ENCODE measurements at places on chromosomes 7 and 10.

GRCh38 chr7:96713037-96713436 is 3.4 kb upstream of the SEM1 start:
- no peak for DNase-seq

GRCh38 chr7:76294344-76295024 is 8.0 kb upstream of the HSPB1 start:
- peak; percentile 98 for DNase-seq

DNA sequence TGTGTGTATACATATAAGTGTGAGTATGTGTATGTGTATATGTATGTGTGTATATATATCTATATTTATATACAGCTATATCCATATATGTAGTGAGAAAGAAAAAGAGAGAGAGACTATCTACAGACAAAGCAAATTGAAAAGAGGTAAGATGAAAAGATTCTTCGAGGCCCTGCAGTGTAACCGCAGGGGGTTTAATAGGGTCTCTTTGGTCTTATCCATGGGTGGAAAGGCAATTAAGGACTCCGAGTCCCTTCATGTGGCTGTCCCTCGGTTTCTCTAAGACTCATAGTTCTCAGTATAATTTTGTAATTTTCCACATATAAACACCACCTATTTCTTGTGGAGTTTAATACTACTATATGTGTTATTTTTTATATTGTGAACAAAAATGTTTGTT is 50.6 kb upstream of the JAZF1 start:
- DNase-seq: no peak

DNA sequence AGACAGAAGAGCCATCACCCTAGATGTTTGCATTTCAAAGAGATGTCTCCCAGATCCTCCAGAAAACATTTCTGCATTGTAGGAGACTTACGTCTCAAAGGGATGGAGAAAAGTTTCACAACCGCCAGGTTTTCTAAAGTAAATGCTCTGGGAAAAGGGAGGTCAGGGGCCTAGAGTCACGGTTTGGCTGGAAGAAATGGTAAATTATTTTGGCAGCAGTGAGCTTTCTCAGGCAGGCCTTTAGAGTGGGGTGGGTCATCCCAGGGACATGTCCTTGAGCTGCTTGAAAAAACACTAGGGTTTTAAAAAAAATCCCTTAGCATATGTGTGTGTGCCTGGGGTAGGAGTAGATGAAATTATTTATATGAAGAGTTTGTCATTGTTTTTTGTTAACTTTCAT is 728.8 kb downstream of the TYW1 start:
- DNase-seq: no peak

GRCh38 chr7:36597090-36597773 is 127.1 kb downstream of the AOAH start:
- no peak for DNase-seq

DNA sequence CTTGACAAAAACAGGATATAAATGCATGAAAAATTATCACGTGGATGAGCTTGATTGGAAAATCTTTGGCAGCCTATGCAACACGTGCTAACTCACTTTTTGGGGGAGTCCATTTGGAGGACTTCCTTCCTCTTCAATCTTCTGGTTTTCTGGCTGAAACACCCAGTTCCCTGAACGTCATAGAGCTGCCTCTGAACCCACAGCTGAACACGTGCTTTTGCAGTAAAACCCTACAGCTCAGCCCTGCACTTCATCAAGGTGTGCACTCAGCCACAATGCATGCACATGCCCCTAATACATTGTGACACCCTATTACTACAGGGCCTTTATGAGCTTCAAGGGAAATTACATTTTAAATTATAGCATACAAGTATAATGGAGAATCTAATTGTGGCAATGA is 808.7 kb upstream of the AUTS2 start:
- DNase-seq: peak; percentile 76

DNA sequence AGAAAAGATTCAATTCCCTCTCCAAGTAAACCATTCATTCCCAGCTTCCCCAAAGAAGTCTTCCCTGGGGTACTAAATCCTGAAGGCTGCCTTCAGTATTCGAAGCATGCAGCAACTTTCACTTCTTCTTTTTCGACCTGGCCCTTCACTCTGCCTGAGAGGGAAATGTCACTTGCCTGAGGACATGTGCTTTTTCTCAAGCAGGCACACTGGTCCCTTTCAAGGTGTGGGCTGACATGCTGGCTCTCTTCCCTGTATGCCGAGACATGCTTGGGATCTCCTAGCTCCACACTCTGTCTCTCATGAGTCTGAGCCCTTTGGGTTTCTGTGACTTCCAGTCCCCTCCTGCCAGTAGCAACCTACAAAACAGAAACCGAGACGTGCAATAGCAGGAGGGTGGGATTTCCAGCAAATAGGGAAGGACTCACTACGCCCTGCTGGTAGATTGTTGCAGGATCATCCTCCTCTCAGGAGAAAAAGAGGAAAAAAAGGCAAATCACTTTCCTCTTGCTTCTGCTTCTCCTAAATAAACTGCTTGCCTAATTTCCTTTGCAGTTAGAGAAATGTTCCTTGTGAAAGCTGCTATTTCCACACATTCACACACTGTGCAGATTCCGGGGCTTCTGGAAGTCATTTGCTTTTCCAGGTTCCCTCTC is 33.5 kb downstream of the FIGNL1 start:
- no peak for DNase-seq

- DNase-seq: peak; percentile 6
Observed at GRCh38 chr10:131310142-131310541, 1.4 kb downstream of the TCERG1L start.

GRCh38 chr10:80284522-80284921 is 4.9 kb downstream of the MAT1A start:
- no peak for DNase-seq

DNA sequence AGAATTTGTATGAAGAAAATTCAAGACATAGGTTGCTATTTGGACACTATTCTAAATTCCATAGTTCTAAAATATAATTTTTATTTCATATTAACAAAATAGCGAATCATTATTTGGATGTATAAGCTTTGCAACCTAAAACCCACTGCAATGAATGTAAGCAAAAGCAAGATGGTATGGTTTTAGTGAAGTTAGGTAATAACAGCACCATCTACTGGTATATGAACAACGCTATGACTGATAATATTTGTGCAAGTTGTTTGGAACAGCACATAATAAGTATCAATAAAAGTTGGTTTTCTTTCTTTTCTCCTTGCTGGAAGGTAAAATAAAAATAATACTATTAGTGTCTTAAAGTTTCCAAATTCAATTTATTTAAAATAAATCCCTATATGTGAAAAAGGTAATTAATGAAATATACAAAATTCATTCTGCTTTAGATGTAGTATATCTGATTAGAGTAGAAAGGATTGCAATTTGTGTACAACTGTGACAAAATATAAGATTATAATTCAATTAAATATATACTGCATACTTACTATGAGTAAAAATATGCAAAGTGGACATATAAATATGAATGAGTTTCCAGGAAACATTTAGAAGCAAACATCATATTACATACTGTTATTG is 79.0 kb upstream of the LSM8 start:
- DNase-seq: peak; percentile 45

DNA sequence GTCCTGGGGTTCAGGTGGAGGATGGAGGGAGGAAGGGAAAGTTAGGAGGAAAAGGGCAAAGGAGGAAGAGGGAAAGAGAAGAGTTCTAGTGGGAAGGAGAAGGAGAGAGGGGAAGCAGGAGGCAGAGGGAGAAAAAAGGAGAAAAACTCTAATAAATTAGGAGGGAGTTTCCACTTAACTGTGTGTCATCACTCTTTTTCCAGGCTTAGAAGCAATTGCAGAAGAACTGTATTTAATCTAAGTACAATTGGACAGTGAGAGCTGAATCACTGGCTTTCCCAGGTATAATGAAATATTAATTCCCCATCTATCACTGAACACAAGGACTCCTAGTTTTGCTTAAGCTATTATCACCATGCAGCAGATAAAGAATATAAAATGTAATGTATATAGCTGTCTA is 76.8 kb downstream of the CREB3L2 start:
- DNase-seq: no peak

DNA sequence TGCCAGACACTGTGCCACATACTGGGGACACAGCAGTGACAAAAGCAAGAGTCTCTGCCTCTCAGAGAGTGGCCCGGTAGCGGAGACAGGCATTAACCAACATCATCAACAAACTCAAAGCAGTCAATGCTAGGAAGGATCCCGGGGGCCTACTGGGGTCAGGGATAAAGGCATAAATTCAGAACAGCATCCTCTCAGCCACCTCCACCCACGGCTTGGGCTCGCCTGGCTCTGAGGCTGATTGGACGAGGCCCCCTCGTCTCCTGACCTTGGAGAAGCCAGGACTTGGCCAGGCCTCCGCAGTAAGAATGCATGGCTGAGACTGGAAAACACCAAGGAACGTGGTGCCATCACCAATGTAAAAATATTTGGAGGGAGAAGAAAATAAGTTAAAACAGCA is 102.1 kb downstream of the ARHGAP22 start:
- no peak for DNase-seq

DNA sequence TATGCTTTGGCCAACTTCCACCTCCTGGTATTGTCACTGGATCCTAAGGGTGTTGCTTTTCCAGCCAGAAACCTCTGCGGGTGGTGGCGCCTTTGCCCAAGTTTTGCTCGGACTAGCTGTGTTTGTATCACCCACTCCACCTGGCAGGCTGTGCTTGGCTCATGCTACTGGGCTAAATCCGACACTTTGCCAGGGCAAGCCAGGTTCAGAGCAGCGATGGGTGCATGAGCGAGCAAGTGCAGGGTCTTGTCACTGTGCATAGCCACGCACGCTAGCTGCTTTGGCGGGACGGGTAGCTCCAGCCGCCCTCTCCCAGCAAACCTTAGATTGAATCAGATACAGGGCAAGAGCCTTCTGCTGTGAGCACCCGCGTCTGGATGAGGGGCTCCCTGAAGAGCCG is 737.5 kb downstream of the PCDH15 start:
- DNase-seq: peak; percentile 67

GRCh38 chr10:92541583-92541982 is 32.3 kb downstream of the IDE start:
- no peak for DNase-seq

- no peak for DNase-seq
Observed at GRCh38 chr10:44982496-44982895, 3.9 kb upstream of the DEPP1 start.

- peak; percentile 95 for DNase-seq
Observed at GRCh38 chr7:27073076-27073475, 22.7 kb downstream of the HOXA1 start.

DNA sequence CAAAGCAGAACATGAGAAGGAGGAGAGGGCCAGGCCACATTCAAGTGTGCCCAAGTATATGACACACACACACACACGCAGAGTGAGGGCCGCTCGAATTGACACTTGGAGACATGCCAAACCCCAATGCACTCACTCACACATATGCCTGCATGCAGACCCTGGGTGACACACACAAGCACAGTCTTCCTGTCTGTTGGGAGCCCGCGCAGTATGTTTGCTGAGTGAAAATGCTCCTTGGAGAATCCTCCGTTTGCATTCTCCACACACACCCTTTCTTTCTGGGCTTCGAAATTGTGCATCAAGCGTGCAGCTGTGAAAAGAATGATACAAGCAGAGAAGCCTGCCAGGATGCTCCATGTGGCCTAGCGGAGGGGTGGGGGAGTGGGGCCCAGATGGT is 120.9 kb downstream of the PLXNA4 start:
- DNase-seq: no peak

- no peak for DNase-seq
Observed at GRCh38 chr7:18906901-18907300, 210.5 kb downstream of the TWIST1 start.

DNA sequence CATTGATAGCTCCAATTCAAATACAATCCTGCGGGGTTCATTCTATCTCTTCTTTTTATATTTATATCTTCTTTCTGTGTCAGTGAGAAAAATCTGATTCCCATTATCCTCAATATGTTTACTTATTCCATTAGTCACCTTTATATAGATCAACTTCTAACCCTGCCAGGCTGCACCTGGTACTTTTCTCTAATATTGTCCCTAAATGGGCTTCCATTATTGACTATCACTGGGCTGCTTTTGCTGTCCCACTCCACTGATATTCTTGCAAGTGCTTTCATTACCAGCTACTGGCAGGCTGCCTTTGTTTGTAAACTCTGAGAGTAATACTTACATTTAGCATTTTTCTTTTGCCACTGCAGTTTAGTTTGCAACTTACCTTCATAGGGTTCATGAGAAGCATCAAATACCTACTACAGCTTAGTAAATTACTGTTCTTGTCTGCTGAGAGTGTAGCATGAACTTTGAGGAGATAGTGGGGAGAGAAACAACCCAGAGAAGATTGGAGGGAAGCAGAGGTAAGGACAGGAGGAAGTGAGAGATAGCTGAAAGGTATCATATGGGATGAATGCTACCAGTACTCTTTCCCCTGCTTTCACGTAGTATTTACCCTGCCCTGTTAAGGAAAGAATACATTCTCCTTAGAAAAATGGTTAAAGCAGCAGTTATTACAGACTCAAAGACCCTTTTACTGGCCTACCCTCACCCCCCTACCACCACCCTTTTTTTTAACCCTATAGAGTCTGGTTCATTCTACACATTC is 119.1 kb downstream of the PHTF2 start:
- DNase-seq: peak; percentile 87

- no peak for DNase-seq
Observed at GRCh38 chr7:117716707-117717299, 156.4 kb downstream of the CTTNBP2 start.

DNA sequence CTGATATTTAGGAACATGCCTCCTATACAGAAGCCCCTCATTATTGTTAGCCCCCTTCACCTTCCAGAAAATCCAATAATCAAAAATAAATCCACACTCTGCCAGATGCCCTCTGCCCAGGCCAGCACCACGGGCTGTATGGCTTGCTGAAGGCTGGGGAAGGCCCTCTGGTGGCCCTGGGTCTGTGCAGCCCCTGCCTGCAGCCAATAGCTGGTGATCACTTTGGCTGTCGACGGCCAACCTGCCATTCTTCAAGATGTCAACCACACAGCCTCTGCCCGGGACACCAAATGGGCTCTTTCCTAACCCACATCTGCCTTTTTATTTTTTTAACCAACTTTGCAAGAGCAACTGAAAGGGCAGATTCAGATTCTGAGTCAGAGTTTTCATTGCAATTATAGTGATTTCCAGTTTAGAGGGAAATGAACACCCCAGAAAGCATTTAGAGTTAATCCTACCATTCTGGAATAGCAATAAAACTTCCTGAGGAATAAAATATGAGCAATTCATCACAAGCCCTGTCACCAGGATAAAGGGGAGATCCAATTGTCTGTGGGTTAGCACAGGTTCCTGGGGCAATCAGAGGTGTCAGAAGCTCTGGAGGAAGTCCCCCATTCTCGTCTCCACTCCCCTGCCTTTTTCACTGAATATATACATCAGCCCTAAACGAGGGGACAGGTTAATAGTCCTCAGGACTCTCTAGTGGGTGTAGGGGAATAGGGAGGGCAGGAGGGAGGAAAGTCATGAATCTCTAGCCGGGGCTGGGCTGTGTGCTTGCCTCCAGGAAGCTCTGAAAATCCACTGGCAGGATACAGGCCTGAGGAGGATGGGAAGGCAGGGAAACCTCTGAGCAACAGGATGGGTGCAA is 211.3 kb downstream of the GRID1 start:
- peak; percentile 18 for DNase-seq

DNA sequence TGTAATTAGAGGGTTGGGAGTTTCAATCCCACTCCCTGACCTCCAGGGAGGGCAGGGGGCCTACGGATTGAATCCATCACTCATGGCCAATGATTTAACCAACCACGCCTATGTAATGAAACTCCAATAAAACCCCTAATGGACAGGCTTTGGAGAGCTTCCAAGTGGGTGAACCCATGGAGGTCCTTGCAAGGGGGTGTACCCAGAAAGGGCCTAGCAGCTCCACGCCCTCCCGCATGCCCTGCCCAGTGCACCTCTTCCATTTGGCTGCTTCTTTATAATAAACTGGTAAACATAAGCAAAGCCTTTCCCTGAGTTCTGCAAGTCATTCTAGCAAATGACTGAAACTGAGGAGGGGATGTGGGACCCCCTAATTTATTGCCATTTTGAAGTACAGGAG is 280.1 kb downstream of the FRMD4A start:
- DNase-seq: peak; percentile 92

Measured in NCI-H69 (cell line).